ENCODE measurements at places on chromosomes 4 and X.

- no peak for DNase-seq
These were observed 30.3 kb downstream of the BMP3 start for GRCh38 chr4:81060587-81061343.

DNA sequence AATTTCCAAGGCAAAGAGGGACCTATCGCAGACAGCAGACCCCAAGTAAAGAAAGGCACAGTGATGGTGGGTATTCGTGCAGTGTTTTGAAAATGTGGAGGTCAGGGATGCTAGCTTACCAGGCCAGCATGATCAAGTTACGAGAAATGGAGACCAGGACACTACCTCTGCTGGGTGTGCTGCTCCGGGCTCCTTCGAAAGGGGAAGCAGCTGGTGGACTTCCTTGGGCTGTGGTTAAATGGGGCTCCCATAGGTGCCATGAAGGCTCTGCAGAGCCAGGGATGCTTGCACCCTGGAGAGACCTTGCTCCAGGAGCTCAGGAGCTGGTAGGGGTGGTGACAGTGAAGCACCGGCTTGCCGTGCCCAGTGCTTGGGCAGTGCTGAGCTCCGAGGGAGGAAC, 68.8 kb downstream of the TBL1X start:
- no peak for DNase-seq

DNA sequence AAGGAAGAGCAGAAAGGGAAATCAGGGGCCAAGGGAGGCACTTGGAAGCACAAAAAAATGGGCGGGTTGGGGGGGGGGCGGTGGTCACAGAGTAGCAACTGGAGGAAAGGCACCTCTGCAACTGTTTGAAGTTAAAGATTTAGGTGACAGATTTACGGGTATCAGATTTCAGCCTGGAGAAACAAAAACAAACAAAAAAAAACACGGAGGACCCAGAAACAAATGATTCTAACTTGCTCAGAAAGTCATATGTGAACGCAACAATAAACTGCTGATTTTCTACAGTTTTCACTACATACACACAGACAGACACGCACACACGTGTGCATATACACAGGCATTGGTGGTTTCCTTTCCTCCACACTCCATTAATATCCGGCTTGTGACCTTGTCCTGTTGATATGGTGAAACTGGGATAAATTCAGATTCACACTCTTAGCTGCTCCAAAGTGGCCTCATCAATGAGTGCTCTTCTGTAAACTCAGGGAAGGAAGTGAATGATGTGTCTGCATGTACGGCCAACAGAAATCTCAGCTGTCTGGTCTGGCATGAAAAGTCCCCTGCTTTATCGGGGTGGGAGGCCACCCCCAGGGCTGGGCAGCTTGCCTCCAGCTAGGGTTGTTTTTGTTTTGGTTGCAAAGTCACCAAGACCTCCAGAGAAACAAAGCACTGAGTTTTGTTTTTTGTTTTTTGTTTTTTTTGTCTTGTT, 54.3 kb downstream of the CHST7 start:
- DNase-seq, result no peak

GRCh38 chrX:15804563-15804962, 14.3 kb downstream of the ZRSR2 start:
- DNase-seq, result no peak

- DNase-seq, result no peak
These were observed 27.3 kb downstream of the CSN3 start for GRCh38 chr4:70269674-70270073.

GRCh38 chr4:4930677-4931076, 71.2 kb downstream of the MSX1 start:
- no peak for DNase-seq

DNA sequence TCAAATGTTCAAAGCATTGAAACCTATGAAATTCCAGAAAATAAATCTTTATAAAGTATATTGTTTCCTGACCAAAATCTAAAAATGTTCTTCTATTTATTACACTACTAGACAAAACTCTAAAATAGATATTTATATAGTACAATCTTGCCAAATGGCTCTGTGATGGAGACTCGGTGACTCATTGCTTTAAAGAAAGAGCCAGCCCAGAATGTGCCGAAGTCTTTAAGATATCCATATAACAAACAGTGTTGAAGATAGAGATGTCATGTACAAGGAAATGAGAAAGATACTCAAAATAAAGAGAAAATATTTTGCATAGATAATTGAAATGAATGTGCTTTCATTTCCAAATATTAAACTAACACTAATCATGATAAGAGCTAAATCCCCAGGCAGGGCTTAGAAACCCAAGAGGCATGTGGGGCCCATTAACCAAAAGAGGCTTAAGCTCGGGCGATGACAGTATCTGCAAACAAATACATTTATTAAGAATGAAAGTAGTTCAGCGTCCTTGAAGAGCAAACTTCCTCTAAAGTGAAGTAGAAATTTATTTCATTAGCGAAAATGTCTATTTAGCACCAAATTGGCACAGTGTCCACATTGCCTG, 102.1 kb upstream of the FAM9B start:
- no peak for DNase-seq

DNA sequence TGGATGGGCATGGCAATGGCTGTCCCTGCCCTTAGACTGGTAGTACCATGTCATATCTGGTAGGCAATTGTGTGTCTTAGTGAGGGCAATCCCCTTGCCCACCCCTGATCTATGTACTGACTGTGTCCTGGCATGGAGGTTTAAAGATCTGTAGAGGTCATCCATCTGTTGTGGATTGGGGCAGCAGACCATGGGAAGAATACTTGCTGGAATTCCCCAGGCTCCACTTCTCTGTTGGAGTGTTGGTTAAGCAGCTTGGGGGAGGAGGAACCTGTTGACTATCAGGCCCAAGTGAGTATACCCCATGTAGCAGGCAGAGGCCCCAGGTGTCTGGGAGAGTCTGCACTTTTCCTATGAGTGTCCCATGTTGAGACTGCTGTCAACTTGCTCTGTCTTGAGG, 246.7 kb upstream of the DIPK2B start:
- DNase-seq, result no peak

GRCh38 chr4:76087007-76087769, 12.7 kb downstream of the ART3 start:
- DNase-seq, result no peak

- no peak for DNase-seq
These were observed 13.9 kb downstream of the CASP3 start for GRCh38 chr4:184635381-184635780.

GRCh38 chr4:153111426-153112040, 92.7 kb upstream of the TRIM2 start:
- DNase-seq, result no peak

- no peak for DNase-seq
These were observed 21.3 kb downstream of the ETDA start for GRCh38 chrX:135273162-135273561.

- no peak for DNase-seq
These were observed 19.1 kb upstream of the KIAA0232 start for GRCh38 chr4:6763330-6763851.

GRCh38 chr4:176879380-176880116, 86.8 kb upstream of the VEGFC start:
- DNase-seq, result no peak

DNA sequence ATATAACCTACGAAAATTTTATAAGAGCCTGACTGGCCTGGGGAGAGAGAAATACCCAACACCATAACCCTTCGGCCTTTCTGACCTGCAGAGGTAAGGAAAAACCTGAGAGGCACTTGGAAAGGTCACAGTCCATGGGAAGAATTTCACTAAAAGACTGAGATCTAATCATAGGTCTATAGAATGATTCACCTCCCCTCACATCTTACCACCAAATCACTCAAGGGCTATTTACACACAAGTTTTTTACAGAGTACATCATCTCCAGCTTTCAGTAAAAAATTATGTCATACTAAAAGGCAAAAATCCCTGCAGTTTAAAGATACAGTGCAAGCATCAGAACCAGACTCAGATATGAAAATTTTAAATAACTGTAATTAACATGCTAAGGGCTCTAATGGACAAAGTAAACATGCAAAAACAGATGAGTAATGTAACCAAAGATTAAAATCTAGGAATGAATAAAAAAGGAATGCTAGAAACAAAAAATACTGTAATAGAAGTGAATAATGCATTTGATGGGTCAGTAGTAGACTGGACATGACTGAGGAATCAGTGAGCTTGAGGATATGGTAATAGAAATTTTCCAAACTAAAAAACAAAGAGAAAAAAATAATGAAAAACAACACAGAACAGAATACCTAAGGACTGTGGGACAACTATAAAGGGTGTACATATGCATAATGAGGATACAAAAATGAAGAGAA, 32.1 kb upstream of the SLC16A2 start:
- DNase-seq, result no peak

DNA sequence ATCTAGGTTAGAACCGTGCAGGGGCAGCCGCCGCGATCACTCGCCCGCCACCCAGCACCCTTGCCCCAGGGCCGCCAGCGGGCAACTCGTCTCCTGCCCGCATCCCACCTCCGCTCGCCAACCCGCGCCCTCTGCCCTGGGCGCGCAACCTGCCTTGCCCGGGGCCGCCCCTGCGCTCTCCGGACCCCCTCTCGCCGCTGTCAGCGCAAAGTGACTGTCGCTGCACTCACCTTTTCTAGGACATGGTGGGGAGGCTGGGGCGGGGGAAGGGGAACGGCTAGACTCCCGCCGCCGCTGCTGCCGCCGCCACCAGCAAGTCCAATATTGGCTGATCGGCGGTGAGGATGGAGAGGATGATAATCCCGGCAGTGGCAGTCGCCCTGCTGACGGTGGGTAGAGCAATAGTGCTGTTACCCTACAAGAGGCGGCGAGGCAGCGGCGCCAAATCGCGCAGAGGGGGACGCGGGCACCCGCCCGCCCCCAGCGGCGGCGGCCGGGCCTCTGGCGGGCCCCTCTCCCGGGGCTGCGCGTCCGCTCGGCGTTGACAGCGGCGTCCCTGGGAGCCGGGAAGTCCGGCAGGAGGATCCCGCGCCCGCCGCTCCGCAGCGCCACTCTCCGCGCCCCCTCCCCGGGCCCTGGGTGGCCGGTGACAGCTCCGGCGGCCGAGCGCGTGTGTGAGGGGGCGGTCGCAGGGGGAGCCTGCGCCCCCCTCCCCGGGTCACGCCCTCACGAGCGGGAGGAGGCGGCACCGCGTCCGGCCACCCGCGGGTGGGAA, 2.3 kb upstream of the NR3C2 start:
- DNase-seq, result peak; percentile 62

DNA sequence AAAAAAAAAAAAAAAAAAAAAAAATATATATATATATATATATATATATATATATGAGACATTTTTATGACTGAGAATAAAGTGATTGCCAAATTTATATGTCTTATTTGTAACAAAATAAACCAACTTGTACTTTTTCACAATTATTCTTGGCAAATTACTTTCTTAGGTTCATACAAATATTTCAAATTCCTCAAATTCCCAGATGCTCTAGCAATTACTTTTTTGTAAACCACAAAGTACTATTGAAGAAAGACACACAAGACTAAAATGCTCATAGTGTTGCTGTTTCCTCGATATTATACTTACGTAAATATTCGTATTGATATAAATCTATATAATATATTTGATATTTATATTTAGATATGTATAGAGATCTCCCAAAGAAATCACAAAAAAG, 390.0 kb downstream of the FAT4 start:
- DNase-seq, result no peak

GRCh38 chr4:7244751-7245320, 52.5 kb downstream of the SORCS2 start:
- DNase-seq, result no peak

DNA sequence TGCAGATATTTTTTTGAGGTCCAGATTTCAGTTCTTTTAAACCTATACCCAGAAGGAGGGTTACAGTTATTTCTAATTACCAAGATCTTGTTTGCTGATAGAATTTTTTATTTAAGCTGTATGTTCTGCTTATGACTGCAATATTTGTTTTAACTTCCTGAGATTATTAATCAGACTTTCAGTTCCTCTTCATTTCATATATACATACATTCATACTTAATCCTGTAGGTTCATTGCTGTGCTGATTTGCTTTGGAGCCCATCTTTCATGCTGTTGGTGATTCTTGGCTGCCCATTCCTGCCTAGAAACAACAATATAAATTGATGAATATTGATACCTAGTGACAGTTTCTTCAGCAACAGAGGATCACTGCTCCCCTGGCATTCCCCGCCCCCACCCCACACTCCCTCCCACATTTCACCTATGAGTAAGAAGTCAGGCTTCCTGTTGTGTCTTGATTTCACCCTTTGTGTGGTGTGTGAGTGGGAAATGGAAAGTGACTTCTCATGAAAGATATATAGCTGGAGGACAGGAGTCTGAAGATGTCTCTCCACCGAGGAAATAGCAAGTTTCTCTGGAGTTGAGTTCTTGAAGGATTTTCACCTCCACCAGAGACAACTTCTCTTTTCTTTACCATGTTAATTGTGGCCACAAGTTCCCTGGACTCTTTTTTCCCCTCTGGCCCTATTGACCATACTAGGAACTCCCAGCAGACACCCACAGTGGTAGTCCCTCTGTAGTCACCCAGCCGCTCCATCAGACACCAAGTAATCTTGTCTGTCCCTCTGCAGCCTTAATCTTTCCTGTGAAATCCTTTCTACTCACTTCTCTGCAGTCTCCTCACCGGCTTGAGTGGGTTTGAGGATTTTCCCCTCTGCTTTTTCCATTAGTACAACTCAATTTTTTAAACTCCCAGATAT, 118.4 kb downstream of the ASB9 start:
- peak; percentile 70 for DNase-seq

Measured in CD4-positive, alpha-beta T cell treated with Interleukin-17A for 4 hours (primary cell).